Stimulated activated CD4-positive, alpha-beta T cell treated with anti-CD3 and anti-CD28 coated beads, Interleukin-4, amount 100 ng/mL, for 48 hours (primary cell): ENCODE measurements at places on chromosomes 1 and 21.

- no peak for DNase-seq
Observed at GRCh38 chr1:158998781-158999161, 10.9 kb upstream of the IFI16 start.

- DNase-seq, result no peak
Observed at GRCh38 chr1:76038287-76039004, 36.1 kb upstream of the ST6GALNAC3 start.

- no peak for DNase-seq
Observed at GRCh38 chr1:93440272-93440671, 7.6 kb upstream of the FNBP1L start.

- no peak for DNase-seq
Observed at GRCh38 chr1:31767225-31767624, 3.1 kb upstream of the ADGRB2 start.
